ENCODE measurements at places on chromosomes 13 and 19.

- no peak for DNase-seq
These were observed 6.4 kb upstream of the FOXO1 start for GRCh38 chr13:40672765-40673397.

DNA sequence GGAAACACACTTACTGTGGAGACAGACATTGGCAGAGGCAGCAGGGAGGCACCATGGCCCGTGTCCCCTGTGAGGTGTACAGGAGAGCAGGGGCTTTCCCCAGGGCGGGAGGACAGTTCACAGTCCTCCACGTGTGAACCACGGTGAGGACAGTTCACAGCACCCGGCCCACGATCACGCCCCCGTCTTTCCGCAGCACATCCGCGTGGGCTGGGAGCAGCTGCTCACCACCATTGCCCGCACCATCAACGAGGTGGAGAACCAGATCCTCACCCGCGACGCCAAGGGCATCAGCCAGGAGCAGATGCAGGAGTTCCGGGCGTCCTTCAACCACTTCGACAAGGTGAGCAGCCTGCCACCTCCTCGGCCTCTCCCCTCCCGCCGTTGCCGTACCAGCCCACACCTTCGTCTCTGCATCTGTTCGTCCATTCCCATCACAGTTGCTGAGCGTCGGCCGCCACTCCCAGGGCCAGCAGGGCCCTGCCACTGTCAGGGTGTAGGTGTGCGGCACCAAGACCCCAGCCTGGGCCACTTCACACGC lies 17.4 kb downstream of the CAPN12 start:
- no peak for DNase-seq

DNA sequence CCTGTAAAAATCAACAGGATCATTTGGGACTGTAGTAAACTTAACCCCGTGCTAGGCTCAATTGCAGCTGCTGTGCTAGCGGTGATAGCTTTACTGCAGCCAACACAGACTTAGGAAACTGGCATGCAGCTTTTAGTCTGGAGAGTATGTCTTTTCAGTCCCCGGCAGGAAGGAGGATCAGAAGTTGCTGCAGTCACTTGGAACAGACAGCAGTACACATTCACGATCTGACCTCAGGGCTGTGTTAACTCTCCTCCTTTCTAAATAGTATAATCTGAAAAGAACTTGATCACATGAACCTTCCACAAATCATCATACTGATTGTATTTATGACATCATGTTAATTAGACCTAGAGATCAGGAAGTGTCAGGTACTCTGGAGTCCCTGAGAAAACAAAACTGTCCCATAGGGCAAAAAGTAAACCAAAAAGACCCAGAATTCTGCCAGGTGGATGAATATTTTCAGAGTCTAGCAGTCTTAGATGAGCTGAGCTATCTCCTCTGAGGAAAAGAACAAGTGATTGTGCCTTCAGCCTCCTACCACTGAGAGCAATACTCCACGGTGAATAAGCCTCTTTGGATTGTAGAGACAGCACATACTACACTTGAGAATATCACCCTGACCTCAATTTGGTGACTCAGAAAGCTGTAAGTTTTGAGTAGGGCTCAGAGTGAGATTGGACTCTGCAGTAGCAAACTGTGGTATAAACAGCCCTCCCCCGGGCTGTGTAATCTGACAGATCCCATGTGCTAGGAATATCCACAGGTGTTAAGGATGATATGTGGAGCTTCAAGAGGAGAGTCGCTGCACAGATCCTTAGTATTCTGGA lies 181.0 kb upstream of the GPR12 start:
- no peak for DNase-seq

DNA sequence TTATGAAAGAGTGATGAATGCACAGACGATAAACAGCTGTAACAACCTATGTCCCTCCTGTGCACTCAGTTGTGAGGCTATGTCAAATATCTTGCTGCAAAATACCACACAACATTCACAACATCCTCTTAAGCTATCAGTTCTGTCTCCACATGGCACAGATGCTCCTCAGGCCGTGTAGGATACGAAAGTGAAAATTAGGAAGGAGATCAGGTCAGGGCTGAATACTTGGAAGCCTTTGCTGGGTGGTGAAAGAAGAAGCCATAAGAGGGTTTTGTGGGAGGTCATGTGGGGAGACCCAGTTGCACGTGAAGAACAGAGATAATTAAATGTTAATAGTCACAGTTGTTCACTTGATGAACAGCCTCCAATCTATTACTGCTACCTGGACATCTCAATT lies 58.9 kb downstream of the RXFP2 start:
- no peak for DNase-seq

GRCh38 chr13:81872581-81872980 lies 1531.7 kb upstream of the SPRY2 start:
- DNase-seq = no peak

- no peak for DNase-seq
These were observed 35.3 kb downstream of the DACH1 start for GRCh38 chr13:71831716-71832115.

DNA sequence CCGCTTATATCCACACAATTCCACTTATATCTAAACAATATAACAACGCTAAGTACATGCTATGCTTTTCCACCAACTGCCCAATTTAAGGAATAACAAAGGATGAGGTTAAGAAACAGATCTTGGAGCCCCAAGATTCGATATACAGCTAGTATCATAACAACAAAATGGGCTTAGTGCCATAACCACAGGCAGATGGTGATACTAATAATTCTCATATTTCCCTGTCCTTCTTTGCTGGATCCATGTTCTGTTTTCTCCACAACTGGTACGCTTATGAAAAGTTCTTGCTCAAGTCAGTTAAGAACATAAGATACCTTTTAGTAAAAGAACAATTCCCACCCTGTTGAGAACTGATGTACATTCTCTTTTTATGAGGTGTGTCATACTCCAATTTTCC lies 33.9 kb downstream of the CAB39L start:
- no peak for DNase-seq

GRCh38 chr19:49685845-49686332 lies 3.5 kb upstream of the ADM5 start:
- DNase-seq = no peak

- no peak for DNase-seq
These were observed 29.7 kb downstream of the EFNB2 start for GRCh38 chr13:106505732-106506131.

GRCh38 chr13:93098972-93099371 lies 127.6 kb upstream of the GPC6 start:
- no peak for DNase-seq

DNA sequence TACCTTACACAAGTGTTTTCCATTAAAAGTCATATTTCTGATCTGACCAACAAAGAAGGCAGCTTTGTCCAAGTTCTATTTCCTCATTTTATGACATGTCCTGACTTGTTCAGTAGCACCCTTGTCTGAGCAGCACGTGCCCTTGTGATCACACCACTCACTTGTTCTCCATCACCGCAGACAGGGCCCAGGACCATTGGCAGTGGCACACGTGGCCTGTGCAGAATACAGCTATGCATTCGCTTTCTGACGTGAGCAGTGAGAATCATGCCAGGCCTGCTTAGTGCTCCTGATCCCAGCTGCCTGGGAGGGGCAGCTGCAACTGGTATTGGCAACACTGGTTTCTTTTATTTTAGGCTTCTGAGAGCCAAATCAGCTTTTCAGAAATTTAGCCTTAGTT lies 134.2 kb downstream of the FRY start:
- no peak for DNase-seq

- no peak for DNase-seq
These were observed 43.2 kb upstream of the RANBP3 start for GRCh38 chr19:6020972-6021805.

DNA sequence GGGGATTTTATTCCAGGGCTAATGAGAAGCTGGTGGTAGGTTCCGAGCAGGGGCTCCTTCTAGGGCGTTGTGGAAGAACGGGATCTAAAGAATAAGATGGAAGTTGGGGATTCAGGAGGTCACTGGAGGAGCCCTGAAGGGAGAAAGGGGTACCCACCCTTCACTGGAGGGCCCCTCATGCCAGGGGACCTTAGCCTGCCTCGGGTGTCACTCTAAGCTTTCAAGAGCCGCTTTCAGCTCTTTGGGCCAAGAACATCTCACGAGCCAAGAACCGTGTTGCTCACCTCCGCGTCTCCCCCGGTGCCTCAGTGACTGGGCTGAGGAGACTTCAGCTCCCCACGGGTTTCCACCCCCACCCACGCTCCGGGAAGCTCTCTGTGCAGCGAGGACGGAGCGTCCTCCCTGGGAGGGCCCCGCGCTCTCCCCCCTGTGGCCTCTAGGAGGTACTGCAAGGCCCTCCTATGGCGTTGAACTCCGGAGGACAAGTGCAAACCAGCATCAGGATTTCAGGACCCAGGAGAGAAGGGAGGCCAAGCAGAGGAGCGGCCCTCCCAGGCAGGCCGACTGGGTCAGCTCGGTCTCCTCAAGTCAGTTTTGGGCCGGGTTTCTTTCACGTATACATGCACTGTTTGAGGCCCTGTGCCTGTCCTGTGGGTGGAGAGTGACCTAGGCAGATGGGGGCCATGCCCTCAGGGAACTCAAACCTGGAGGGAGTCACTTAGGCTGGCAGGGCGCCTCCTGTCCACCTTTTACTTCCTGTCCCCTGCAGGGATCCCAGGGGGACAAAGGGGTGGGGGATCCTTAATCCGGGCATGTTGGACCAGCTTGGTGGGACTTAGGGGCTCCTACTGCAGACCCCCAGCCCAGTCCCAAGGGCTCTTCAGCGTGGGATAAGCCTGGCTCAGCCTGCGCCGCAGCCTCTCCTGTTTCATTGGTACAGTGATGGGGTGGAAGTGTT lies 5.1 kb upstream of the KRTDAP start:
- DNase-seq = peak; percentile 83

DNA sequence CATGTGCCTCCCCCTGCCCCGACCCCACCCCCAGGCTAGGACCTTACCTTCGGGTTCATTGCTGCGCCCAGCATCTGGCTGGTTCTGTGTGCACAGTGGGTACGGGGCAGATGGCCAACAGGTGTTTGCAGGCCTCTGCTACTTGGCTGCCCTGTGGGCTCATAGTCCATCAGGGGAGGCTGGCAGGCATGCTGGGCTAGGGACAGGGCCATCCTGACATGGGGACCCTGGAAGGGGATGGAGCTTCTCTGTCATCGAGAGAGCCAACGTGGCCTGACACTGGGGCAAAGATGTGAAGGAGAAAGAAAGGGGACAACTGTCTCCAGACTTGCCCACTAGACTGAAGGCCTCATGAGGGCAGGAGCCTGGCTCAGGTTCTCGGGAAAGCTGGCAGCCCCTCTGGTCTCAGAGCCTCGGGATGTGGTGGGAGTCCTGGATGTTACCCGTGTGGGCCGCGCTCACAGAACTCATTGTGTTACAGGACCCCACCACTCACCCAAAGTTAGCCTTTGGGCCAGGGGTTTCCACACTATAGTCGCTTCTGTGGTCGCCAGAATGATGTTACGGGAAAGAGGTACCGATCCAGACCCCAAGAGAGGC lies 4.7 kb downstream of the ZNF536 start:
- DNase-seq = no peak

DNA sequence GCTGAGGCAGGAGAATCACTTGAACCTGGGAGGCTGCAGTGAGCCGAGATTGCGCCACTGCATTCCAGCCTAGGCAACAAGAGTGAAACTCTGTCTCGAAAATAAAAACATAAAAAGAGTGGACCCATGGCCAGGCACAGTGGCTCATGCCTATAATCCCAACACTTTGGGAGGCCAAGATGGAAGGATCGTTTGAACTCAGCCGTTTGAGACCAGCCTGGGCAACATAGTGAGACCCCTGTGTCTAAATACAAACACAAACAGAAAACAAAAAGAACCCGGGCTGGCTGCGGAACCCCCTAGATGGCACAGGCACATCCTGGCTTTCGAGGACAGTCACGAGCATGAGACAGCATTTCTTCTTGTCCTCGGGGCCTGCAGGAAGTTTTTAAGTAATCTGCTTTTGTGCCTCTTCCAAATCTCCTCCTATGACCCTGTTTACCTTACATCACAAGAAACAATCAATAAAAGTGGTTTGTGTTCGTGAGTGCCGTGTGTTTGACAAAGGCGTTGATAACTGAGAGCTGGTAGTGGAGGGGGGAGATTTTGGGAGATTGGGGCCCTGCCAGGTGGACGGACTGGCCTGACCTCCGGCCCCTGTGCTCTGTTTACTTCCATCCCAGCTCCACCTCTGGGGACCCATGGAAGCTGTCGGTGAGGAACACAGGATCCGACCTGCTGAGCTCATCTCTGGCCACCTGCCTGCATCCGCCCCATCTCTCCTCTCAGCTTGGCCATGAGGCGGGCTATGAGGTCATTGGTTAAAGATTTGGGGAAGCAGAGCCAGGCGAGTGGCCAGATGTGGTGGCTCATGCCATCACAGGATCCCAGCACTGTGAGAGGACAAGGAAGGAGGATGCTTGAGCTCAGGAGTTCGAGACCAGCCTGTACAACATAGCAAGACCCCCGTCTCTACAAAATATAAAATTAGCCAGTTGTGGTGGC lies 5.9 kb upstream of the GDF15 start:
- DNase-seq = no peak

GRCh38 chr19:43643326-43643725 lies 3.7 kb upstream of the CADM4 start:
- DNase-seq = no peak

- no peak for DNase-seq
These were observed 186.2 kb upstream of the PCDH9 start for GRCh38 chr13:67416047-67416925.

GRCh38 chr19:58009666-58010301 lies 7.2 kb upstream of the ZNF606 start:
- DNase-seq = peak; percentile 24

GRCh38 chr13:64154514-64154913 lies 2738.9 kb upstream of the PCDH20 start:
- DNase-seq = no peak

DNA sequence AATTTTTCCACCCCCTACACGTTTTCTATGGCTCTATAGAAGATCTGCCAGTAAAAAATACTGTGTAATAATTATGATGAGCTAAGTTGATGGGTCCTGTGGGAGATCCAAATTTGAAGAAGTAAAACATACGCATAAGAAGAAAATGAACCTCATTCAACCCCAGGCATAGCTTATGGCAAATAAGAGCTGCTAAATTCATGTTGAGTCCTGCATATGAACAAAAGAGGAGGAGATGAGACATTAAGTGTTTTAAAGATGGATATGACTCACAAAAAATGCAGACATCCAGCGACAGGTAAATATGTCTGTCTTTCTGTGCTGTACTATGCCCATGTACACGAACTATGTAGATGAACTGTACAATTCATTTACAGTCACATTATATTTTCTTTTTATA lies 101.9 kb downstream of the LIG4 start:
- DNase-seq = no peak

DNA sequence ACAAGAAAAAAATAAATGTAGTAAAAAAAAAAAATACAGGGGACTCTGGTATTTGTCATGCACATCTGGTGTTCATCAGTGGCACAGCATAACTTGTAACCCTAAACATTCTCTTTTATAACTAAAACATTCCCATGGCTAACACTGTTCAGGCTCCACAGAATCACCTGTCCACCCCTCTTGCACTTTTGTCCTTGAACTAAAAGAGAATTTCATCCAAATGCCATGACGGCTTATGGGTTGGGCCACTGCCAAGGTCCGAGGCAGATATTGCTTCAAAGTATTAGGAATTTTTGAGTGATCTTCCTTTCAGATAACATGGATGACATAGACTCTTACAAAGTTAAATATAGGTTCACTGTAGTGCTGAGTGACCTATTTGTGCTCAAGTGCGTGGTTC lies 25.7 kb upstream of the SERP2 start:
- DNase-seq = no peak

GRCh38 chr13:36973621-36974295 lies 25.4 kb downstream of the ALG5 start:
- DNase-seq = no peak

- DNase-seq = no peak
These were observed 9.6 kb downstream of the SIRT2 start for GRCh38 chr19:38889803-38890202.

GRCh38 chr19:18179957-18180356 lies 6.3 kb downstream of the IFI30 start:
- DNase-seq = no peak
